Fibroblast of lung (primary cell): ENCODE measurements at places on chromosomes 12 and 14. TPM values are rescaled to one million over a fixed set of nuclear protein-coding genes. Genes with fewer than 3 reads are reported as not detected.

DNA sequence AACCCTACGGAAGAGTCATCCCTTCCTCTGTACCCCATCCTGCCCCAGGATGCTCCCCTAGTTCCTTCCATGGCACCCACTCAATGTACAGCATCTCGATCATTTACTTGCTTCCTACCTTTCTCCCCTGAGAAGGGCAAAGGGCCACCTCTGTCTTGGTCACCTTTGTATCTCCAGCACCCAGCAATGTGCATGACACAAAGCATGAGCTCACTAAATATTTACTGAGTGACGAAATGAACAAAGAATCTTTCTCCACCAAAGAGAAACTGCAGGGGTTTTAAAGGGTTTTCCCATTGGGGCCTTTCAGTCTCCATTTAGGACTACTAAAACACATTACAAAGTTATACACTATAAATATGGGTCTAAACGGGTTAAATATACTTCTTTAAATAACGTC lies 30.6 kb downstream of the ATG14 start:
- DNase-seq, result no peak

DNA sequence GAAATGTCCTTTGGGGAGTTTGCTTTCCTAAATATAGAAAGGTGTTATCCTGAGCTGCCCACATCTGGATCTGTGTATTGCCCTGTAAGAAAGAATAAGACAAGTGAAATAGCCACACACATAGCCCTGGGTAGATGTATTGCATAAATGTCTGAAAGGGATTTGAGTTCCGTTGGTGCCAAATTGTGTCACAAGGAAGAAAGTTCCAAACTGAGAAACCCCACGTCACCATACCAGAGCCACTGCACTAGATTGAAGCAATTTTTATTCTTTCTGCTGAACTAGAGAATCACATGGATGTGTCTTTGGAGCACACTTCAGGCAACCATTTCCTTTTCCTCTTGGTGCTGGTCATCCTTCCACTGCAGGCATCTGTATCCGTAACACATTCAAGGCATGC lies 5.0 kb downstream of the RNASE9 start:
- DNase-seq, result no peak

GRCh38 chr12:48934312-48934706 lies 9.0 kb upstream of the FKBP11 start:
- no peak for DNase-seq

DNA sequence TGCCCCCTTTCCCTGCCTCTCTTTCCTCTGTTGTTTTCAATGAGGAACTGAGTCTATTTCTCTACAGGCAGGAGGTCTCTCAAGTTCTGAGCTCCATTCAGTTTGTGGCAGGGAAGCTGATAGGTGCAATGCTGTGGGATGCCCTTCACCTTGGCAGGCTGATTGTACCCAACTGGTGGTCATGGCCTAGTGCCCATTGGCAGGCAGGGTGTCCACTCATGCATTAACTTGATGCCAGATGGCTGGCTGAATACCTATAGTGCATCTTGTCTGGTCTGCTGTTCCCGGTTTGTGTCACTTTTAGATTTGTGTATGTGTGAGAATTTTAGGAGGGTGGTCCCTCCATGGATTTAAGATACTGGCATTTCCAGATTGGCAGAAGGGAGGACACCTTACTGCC lies 20.0 kb upstream of the ITGA5 start:
- no peak for DNase-seq

- DNase-seq, result no peak
These were observed 21.4 kb upstream of the KCNK13 start for GRCh38 chr14:90040411-90040810.

LHX5 gene
- polyA plus RNA-seq, result not detected in 2 replicates

DNA sequence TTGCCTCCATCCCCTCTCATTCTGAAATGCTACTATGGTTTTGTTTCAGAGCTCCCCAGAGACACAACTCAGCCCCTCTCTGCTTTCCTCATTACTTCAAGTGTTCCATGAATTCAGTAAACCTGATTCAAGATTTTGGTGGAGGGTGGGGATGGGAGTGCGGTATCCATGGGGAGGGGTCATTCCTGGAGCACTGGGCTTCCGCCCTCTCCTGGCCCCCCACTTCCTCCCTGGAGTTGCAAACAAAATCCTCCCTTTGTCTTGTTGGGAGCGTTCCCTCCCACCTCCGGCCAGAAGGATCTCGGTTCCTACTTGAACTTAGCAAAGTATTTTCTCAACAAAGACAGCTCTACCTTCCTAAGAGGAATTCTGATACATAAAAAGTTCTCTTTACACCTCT lies 71.8 kb upstream of the LTA4H start:
- no peak for DNase-seq

SLC10A1 gene
- not detected in 2 replicates for polyA plus RNA-seq

DNA sequence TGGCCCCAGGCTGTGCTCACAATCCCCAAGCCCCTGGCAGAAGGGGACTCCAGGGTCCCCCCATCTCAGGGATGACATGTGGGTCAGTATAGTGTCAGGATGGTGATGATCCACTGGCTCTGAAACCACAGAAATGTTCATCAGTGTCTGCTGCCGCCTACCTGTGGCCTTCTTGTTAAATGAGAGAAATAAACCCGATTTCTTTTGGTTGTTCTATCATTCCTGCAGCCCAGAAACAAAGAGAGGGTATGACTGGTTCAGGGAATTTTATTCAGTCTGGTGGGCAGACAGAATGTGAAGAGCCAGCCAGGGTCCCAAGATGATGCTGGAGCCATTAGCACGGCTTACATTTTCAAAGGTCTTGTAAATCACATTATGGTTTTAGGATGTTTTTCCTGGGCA lies 86.6 kb downstream of the CRADD start:
- DNase-seq, result no peak

DNA sequence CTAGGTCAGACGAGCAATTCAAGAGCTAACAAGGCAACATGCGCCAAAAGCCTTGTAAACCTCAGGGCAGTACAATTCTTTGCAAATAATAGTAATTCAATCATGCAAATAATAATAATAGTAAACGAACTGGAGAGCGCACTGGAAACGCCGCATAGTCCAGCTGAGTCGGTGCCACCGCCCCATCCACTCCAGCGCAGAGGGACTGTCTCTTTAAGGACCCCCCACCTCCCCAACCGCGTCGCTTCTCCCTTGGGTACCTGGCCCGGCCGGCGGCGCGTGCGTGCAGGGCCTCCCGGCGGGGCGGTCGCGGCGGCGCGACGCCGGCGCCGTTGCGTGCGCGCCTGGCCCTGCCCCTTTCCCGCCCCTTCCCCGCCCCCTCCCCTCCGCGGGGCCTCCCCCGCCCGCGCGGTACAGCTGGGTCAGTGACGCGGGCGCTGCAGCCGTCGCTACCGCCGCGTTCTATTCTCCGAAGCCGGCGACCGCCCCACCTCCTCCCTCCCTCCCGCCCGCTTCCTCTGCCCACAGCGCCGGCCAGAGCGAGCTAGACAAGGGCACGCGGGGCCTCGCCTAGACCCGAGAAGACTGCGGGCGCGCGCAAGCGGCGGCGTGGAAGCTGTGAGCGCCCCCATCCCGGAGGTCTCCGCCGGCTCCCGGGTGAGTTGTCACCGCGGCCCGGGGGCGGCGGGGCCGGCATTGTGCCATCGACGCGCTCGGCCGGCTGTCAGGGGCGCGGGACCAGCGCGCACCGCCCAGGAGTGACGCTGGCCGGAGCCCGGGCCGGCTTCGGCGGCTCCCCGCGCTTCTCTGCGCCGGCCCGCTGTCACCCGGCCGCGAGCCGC lies at the start of gene SUSD6:
Gene SUSD6, plus strand, starts transcription at position 425 of the 842 bp plus-strand sequence. CDS start 46,997 bp downstream, outside the sequence.
- peak; percentile 89 for DNase-seq

TSPAN19 gene
- not detected in 2 replicates for polyA plus RNA-seq

GRCh38 chr12:103687253-103687652 lies 100.2 kb downstream of the STAB2 start:
- no peak for DNase-seq

KHNYN gene
- polyA plus RNA-seq, result 12.2 and 14.6 TPM in 2 replicates

DNA sequence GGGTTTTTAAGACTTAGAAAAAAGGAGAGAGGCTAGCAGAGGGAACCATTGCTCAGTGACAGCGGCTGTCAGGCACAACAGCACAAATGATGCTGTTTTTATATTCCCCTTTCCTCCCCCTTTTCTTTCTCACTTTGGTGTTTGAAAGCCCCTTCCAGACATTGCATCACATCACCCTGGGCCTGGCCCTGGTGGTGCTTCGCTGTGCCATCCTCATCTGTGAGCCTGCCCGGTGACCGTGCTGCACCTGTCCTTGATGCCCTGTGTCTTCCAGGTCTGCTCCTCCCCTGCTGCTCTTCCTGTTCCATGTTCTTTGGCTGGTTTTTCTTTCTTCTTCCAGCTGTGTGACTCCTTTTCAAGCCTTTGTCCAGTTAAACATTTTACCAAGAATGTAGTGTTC lies 24.8 kb downstream of the KLC1 start:
- no peak for DNase-seq

CAPS2 gene
- polyA plus RNA-seq, result 2.4 and 3.5 TPM in 2 replicates

RNASE7 gene
- not detected in 2 replicates for polyA plus RNA-seq

DNA sequence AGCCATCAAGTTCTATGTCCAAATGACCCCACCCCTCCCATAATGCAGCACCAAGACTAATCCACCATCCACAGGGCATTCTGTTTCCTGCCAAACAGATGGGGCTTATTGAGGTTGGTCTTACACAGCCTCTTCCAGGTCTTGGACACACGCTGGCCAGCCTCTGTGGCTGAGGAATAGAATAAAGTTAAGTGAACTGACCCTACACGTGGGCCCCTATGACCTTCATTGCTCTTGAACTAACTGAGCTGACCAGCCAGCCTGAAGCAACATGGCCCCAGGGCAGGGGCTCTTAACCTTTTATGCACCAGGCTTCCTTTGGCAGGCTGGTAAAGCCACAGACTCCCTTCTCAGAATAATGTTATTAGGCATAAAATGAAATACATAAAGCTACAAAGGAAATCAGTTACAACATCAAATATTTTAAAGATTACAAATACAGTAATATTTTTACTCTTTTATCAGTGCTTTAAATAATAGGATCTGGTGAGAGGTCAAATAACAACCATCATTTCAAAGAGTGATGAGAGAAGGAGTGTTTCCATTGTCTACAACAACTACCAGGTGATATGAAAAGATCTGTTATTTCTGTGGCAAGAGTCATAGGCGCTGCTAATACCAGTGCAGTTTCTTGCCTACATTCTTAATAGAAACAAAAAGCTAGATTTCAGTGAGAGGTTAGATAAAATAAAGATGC lies 192.9 kb upstream of the NUDT4 start:
- DNase-seq, result no peak

DNA sequence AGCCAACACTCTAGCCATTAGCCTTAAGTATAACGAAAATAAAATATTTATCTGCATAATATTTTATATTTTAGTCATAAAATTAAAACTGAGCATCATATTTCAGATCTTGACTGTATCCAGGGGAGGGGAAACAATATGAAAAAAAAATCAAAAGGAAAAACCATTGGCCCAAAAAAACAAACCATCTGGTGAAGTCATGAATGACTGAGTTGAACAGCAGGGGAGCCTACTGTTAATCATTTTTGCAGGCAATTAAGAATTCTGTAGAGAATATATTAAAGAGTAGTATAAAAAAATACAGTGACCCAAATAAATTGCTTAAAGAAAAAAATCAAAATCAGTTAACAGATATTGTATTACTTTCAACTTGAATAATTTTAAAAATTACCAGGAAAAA lies 224.8 kb downstream of the C12orf50 start:
- DNase-seq, result no peak

DNA sequence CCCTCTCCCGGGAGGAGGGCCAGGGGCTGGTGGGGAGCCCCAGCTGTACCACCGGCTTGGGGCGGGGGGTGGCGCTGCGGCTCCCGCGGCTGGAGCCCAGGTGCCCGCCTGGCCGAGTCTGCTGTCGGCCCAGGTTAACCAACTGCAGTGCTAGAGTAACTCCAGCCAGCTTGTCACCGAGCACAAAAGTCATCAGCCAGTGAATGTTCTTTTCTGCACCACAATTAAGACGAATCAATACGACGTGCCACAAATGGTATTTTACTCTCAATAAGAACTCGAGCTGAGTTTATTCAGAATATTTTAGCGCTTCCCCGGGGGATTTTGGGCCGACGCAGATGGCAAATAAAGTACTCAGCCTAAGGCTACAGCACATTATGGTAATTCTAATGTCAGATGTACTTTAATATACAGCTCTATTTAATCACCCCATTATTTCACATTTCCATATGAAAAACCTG lies 83.2 kb downstream of the BCL11B start:
- DNase-seq, result no peak

DNA sequence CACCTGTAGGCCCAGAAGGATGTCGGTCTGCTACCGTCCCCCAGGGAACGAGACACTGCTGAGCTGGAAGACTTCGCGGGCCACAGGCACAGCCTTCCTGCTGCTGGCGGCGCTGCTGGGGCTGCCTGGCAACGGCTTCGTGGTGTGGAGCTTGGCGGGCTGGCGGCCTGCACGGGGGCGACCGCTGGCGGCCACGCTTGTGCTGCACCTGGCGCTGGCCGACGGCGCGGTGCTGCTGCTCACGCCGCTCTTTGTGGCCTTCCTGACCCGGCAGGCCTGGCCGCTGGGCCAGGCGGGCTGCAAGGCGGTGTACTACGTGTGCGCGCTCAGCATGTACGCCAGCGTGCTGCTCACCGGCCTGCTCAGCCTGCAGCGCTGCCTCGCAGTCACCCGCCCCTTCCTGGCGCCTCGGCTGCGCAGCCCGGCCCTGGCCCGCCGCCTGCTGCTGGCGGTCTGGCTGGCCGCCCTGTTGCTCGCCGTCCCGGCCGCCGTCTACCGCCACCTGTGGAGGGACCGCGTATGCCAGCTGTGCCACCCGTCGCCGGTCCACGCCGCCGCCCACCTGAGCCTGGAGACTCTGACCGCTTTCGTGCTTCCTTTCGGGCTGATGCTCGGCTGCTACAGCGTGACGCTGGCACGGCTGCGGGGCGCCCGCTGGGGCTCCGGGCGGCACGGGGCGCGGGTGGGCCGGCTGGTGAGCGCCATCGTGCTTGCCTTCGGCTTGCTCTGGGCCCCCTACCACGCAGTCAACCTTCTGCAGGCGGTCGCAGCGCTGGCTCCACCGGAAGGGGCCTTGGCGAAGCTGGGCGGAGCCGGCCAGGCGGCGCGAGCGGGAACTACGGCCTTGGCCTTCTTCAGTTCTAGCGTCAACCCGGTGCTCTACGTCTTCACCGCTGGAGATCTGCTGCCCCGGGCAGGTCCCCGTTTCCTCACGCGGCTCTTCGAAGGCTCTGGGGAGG lies at the start of gene LTB4R:
Gene LTB4R, plus strand, starts transcription at position 857 of the 959 bp plus-strand sequence. CDS start 4,150 bp downstream, outside the sequence.
- peak; percentile 77 for DNase-seq

DNA sequence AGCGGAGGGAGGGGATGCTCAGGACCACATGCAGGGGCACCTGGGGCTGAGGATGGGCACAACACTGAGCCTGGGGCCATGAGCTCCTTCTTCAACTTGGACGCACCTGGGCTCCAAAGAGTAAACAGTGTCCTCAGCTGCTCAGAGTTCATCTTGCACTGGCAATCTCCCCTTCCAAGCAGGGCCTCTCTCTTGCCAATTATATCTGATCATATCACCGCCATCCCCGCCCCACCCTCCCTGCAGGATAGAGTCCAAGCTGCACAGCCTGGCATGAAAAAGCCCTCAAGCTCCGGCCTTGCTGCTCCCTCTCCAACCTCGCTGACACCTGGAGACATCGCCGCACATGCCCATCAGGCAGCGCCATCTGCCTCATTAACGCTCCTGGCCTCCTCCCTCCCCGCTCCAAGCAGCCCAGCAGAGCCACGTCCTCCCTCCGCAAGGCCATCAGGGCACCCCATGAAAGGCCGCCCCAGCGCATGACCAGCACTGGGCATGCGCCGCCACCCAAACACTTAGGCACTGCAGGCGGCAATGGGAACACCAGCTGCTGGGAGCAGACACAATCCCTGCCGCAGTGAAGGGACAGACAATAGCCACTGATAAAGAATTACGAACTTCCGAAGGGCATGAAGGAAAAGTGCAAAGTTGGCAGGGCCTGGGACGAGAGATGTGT lies 88.8 kb downstream of the CHGA start:
- DNase-seq, result no peak

TCL1B gene
- polyA plus RNA-seq, result not detected in 2 replicates

PARP11 gene
- polyA plus RNA-seq, result 6.0 and 8.9 TPM in 2 replicates

HECTD1 gene
- 132 and 135 TPM in 2 replicates for polyA plus RNA-seq
